NCI-H2029 treated with DMSO at 0.1 percent for 48 hours (cell line): ENCODE measurements at places on chromosomes 1 and 21.

DNA sequence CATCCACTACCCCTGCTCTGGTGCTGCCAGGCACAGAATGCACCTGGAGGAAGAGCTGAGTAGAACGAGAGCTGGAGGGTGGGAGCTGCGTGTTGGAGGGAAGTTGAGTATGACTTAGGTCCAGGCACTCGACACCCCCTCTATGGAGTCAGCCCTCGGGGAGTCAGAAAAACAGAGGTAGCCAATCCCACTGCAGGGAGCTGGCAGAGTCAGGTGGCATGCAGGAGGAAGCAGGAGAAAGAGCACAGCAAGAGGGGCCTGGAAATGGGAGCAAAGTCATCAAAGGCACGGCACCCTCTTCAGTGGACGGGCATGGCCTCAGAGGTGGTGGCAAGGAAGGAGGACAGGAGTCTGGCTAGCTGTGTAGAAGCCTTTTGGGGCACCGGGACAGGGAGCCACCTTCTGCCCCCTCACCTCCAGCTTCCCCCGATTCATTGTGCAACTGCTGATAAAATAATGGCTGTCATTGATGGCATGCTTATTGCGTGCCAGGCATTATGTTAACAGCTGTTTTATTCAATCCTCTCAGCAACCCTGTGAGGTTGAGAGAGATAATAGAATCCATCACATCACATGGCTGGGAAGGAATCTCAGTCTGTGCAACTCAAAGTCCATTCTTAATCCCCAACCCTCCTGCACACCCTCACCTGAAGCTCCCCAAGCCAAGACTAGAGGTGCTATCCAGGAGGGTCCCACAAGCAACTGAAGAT is 42.0 kb downstream of the C1orf198 start:
- DNase-seq, result no peak

- no peak for DNase-seq
These were observed 8.5 kb upstream of the BSND start for GRCh38 chr1:54989968-54990810.

DNA sequence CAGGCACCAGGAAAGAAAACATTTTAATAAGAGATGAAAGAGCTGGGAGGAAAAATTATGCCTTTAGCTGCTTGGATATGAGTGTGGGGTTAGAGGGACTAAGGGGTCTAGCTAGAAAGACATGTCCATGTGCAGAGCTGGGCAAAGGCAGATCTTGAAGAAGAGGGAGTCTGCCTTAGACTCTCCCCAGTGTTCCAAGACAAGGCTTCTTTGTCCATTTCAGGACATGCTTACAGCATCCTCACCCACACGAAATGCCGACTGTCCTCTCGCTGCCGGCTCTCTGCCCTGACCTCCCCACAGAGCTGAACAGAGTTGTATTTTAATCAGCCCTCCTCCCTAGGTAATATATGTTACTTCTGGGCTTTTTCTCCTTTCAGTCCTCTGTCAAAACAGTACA is 100.7 kb upstream of the ATP1B1 start:
- DNase-seq, result no peak

GRCh38 chr1:15155191-15155590 is 1.6 kb downstream of the TMEM51 start:
- DNase-seq, result no peak

DNA sequence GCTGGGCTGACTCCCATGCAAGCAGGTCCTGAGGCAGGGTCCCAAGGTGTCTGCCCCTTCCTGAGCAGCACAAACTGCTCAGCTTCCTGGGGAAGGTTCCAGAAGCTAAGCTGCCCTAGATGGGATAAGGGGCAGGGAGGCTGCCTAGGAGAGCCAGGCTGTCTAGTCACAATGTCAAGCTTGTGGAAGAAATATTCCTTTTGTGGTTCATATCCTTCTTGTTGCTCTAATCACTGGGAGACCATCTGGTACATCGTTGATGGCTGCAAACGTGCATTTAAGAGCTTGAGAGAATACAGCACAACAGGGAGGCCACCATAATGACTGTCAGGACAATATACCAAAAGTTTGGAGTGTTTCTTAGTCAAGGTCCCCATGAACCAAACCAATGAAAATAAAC is 67.4 kb downstream of the SLC16A1 start:
- DNase-seq, result no peak

- DNase-seq, result no peak
These were observed 25.4 kb upstream of the B3GALT5 start for GRCh38 chr21:39587376-39587775.

- DNase-seq, result no peak
These were observed 56.6 kb upstream of the EDN2 start for GRCh38 chr1:41540886-41541591.

DNA sequence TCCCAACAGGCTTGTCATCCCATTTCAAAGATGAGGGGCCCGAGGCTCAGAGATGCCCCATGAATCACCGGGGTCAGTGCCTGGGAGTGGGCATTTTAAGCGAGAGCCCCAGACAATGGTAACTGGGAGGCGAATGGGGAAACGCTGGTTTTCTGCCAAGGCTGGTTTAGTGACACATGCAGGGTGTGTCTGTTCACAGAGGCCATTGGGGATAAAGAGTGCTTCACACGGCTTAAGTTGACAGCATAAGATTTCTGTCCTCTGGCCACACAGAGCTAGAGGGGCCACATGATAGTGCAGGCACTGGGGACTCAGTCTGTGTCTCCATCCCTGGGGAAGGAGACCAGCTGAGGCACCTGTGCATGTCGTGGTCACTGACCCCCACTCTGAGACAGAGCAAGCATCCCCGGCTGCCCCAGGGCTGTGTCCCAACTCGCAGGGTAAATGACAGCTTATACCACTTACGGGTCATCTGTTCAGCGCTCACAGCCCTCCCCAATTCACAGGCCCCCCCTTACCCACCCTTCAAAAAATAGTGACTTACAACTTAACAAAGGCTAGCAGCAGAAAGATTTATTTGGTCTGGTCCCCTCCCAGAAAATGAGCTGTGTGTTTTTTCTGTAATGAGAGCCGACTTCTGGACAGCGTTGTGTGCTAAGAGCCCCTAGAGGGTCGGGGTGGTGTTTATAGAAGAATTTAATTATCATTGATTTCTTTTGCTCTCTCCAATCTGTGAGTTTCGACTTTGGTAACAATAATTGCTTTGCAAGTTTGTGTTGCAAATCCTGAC is 34.9 kb upstream of the ARHGEF16 start:
- DNase-seq, result no peak

DNA sequence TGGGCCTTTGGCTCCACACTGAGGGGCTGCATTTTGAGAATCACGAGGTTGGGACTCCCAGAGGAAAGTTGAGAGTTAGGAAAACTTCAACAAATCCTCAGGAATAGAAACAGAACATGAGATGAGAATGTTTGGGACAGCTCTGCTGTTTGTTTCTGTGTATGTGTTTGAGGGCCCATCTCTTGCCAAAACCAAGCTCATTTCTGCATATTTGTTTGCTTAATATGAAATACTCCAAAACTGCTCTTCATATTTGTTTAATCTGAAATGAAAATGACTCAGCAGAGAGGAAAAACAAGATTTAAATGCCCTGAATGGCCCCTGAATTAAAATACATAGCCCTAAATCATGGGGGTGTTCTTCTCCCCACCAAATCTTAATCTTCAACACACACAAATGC is 78.1 kb downstream of the DDR2 start:
- no peak for DNase-seq

GRCh38 chr1:154969860-154970452 is 591 bp downstream of the SHC1 start:
- no peak for DNase-seq

- no peak for DNase-seq
These were observed 22.5 kb upstream of the RHBDL2 start for GRCh38 chr1:38964140-38964548.

GRCh38 chr1:193083365-193084088 is 21.7 kb downstream of the GLRX2 start:
- DNase-seq, result no peak

GRCh38 chr1:100606438-100606837 is 68.5 kb downstream of the GPR88 start:
- no peak for DNase-seq
